Putamen (tissue), 1 donor: ENCODE measurements at places on chromosomes 2 and 18.

GRCh38 chr2:185188656-185189055 lies 549.9 kb upstream of the FSIP2 start:
- no peak for DNase-seq

DNA sequence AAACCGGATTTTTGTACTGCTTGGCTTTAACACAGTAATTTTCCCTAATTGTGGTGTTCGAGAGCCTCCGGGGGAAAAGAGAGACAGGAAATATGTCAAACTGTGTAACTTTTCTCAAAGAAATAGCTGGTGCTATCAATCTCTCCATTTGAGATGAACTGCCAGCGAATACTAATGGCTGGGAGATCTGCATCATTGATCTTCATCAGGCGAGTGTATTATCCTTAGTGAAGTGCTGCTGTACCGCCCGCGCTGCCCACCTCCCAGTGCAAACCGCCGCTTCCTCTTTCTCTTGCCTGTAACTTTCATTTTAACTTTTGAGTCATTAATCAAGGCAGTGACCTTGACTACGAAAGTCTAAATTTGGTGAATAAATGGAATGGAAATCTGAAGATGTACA lies 246.1 kb upstream of the ST6GAL2 start:
- DNase-seq, result no peak

- DNase-seq, result no peak
These were observed 405 bp downstream of the SOS1 start for GRCh38 chr2:39120521-39120770.

DNA sequence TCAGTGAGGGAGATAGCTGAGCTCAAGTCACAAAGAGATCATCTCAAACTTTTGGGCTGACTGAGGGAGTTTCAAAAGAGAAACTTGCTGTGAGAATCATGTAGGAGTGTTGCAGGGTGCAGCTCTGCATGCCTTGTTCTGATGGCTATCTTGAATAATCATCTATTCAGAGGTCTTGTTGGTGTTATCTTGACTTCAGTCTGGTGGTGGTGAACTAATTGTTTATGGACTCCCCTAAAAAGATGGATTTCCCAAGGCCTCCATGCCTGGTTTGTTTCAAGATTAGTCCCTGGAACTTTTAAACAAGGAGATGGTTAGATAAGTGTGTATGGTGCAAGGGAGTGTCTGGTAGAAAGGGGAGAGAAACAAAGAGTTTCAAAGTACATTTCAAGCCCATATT lies 29.8 kb downstream of the SLC39A6 start:
- no peak for DNase-seq

DNA sequence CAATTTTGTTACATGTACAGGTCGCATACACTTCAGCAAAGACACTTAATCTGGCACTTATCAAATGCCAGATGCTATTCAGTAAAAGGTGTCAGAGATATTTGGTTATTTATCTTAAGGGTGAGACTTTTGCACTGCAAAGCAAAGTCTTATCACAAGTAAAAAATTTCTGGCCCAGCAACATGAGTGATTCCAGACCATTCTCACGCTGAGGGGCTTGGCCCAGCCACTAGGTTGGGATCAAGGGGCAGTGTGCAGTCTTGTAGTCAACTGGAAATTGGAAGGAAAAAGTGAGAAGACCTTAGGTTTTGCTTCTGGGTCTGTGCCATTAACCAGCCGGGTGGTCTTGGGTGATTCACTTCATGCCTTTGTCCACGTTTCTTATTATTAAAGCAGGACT lies 181.6 kb downstream of the RNF144A start:
- no peak for DNase-seq
